ENCODE measurements at places on chromosomes 3 and 15.

- no peak for DNase-seq
Observed at GRCh38 chr3:135844386-135844785, 121.1 kb upstream of the PPP2R3A start.

DNA sequence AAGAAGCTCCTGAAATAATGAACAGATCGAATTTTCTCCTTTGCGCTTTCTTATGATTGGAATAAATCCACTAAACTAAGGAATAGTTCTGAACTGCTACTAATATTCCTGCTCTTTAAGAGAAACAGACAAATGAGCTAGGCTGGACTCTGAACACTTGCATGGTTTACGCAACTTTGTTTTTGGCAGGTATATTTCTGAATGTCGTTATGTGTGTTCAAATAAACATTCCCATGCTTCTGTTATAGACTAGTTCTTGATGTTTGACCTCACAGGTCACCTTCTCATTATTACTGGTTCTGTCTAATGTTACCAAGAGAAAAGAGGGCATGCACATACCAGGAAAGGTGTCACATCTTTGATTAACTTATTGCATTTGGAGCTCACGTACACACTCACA lies 418.2 kb downstream of the EPHB1 start:
- DNase-seq, result no peak

DNA sequence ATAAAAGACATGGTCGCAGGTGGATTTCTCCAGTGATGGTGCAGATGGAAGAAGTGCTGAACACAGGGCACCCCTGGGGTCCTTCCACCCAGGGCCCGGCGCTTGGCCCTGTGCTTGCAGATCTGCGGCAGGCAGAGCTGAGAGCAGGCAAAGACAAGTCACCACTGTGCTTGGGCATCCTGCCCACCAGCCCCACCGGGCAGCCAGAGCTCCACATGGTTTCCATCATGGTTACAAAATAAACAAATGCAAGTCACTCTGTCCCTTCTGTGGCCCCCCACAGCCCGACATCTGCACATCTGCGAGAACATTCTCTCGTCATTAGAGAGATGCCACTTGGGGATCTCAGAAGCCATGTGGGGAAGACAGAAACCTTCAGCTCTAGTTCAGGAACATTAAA lies 37.6 kb upstream of the SFMBT1 start:
- DNase-seq, result no peak

DNA sequence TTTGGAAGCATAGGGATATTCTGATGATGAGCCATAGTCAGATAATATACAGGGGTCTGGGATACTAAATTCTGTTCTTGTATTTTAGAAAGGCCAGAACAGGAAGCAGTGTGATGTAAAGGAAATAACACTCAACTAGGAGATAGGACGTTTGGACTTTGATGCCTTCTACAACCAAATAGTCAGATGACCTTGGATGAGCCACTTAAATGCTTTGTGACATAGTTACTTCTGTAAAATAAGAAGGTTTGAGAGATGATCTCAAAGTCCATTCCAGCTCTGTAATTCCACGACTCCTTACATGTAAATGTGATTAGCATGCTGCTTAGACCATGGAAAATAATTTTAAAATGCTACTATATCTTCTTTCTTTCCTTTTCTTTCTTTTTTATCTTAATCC lies 29.5 kb upstream of the CCDC54 start:
- DNase-seq, result no peak

- no peak for DNase-seq
Observed at GRCh38 chr15:33007303-33007855, 187.1 kb downstream of the FMN1 start.

- DNase-seq, result no peak
Observed at GRCh38 chr3:191051037-191051436, 148.0 kb upstream of the OSTN start.

Data from GM12878 (cell line).